ENCODE measurements at places on chromosomes 4 and X.
A peak's percentile ranks its signal among the peaks of the same experiment; 100 is the strongest.

- no peak for DNase-seq
Observed at GRCh38 chr4:104404361-104404760, 90.3 kb downstream of the CXXC4 start.

DNA sequence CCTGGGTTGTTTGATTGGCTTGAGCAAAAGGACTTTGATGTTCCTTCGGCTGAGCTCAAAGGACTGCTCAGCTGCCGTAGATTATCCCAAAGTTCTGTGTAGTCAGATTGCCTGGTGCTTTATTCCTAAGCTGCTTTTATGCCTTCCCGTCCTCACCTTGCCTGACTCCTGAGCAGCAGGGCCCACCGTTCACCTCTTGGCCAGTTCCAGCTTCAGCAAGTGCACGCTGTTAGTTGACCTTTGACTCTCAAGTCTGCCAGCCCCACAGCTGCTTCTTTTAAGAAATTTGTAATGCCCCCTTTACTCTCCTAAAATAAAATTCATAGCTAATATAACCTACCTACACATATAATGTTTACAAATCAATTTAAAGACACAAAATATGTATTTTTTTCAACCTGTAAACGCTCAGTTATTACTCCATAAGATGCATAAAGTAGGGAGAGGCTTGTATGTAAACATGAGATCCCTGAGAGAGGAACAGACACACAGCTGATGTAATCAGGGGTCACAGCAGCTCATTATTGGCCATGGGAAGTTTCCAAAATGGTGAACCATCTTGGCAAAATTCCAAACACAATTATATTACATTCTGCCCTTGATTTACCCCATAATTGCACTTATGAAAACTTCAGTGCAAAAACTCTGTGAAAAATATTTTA lies 28.6 kb downstream of the UCHL1 start:
- no peak for DNase-seq

- no peak for DNase-seq
Observed at GRCh38 chr4:8401665-8402064, 38.9 kb downstream of the ACOX3 start.

DNA sequence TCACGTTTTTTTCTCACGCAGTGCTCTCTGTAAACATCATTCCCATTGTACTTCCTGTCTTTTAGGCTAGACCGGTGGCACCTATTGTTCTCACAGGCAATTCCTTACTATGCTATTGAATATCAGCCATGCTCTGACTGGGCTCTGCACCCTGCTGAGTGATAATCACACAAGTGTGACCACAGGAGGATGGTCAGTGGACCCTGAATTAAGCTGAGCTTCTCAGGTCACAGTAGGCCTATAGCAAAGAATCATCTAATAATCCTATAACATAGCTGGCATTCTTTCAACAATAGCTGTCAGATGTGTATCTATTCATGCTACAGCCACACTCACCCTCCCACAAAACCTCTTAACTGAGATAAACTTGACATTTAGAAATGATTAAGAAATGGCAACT lies 2399.8 kb upstream of the TENM3 start:
- no peak for DNase-seq

- no peak for DNase-seq
Observed at GRCh38 chrX:68834371-68835103, 5.7 kb downstream of the EFNB1 start.

DNA sequence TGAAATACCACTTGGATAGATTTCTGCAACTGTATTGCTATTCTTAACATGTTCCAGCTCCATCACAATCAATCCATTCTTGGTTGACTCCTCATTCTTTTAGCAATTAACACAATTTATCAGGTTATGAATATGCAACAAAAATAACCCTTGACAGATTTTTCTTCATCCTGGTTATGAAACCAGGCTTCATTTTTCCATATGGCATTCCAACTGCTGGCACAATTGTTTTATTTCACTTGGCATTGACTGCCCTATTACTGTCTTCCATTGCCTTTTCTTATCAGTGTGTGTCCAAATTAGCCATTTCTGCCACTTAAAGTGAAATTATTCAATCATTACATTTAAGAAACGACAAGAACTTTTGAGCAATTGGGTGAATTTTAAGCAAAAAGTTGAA lies 388.8 kb upstream of the EPHA5 start:
- no peak for DNase-seq

- no peak for DNase-seq
Observed at GRCh38 chr4:81257816-81258215, 42.8 kb upstream of the PRKG2 start.

- no peak for DNase-seq
Observed at GRCh38 chr4:91345632-91346031, 958.1 kb upstream of the GRID2 start.

DNA sequence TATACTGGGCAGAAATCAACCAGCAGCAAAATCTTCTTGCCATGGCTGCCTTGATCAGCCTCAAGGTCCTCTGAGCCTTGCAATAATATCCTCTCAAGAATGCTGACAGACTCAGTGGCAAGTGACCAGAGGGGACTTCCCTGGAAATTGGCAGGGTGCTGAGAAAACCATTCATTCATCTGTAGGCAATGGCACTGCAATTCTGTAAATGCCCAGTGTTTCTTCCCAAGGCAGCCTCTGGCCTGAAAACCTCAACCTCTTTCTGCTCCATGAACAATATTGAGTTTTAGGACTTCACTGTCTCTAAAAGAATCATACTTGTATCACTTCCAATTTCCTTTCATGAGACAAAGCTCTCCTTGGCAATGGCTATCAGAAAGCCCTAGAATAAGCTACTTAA lies 754.3 kb upstream of the TENM3 start:
- no peak for DNase-seq

DNA sequence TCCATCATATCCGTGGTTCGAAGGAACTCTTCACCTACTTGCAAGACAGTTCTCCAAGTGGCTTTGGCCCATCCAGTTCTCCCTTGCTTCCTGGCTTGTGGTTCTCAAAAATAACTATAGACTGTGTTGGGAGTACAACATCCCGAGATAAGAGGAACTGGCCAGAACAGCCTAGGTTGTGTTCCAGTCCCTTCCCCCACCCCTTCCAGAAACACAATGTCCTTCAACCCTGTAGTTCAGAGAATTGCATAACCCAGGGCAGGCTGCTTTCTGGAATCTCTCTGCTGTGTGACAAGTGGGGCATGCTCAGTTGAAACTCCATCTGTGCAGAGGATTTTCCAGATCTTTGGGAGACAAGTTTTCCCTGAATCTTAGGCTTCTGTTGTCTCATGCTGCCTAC lies 206.5 kb downstream of the PCDH10 start:
- no peak for DNase-seq

DNA sequence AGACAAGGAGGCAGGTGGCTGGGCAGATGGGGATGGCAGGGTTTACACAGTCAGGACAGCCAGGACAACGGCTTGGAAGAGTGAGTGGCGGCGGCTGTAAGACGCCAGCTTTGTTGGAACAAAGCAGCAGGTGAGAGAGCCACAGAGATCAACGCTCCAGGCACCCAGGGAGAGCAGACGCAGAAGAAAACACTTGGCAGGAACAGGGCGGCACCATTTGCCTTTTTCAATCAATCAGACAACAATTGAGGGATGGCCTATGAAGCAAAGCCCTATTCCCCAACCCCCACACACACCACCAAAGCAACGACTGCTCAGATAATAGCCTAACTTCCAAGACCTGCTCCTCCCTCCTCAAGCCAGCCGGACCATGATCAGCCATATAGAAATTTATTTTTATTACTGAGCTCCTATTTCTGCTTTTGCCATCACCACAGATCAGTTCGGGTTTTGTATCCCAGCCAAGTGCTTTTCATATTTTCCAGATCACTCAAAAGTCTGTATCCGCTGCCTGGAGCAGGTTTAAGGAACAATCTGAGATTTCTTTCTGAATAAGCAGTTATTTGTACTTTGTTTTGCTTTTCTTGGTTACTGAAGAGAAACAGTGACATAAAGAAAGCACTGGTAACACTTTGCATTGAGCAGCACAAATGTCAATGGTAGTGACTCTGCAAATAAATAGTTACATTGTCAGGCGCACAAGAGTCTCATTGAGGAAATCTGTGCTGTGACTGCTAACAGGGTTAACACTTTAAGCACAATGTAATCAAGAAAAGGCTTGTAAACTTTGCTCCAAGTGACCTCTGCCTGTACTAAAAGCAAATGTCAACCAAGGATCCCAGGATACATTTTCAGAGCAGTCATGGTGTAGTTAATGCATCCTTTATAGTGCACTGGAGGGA lies 81.8 kb upstream of the RBPJ start:
- no peak for DNase-seq

DNA sequence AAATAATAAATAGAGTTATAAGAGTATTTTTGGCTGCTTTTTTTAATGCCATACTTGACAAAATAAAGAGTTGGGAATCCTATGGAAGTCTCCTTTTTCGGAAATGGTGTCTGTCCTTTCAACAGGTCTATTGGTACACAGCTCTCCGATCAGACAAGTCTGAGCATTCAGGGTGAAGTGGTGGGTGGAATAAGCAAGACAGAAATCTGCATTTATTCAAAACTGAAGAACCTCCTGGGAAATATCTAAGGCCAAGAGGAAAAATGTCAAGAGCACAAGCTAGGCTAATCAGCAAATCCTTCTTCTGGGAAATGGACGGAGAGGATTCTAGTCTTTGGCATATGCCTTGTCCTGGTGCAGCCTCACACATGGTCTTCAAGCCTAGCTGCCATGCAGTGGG lies 309.0 kb downstream of the CENPC start:
- DNase-seq, result no peak

- DNase-seq, result no peak
Observed at GRCh38 chr4:156969101-156969500, 2.5 kb downstream of the PDGFC start.

- no peak for DNase-seq
Observed at GRCh38 chr4:81213671-81214070, 1.4 kb downstream of the PRKG2 start.

DNA sequence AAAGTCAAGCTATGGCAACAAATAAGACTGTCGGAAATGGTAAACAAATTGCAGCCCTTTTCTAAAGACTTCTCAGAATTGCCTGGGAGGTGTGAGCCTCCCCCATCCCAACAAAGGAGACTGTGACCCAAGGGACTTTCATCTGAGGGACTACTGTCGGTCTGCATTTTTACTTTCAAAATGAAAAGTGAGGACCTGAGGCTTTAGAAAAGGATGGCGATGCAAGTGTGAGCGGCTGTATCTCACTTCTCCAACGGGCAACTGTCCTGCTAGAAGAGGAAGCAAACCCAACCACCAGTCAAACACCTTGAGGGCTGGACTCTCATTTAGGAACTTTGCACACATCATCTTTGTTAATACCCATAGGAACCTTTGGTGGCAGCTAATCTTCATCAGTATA lies 62.6 kb upstream of the CLNK start:
- no peak for DNase-seq

GRCh38 chrX:25049357-25049756 lies 33.6 kb upstream of the ARX start:
- no peak for DNase-seq

DNA sequence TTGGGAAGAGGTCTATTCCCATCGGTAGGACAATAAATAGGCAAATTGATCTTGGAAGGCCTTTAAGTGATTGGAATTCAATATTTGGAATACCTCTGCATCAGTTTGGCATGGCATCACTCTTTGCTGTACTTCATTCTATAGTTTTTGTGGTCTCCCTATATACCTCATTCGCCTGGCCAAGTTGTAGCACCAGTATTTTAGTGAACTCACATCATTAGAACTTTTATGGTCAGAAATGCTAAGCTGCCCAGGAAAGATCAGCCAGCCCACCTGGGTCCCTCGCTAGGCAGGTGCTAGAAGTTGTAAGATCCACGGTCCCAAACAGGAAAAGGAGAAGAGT lies 40.3 kb downstream of the ZCCHC13 start:
- no peak for DNase-seq

- no peak for DNase-seq
Observed at GRCh38 chrX:17706676-17707075, 30.6 kb upstream of the SCML1 start.

GRCh38 chrX:79065696-79066095 lies 78.8 kb upstream of the GPR174 start:
- DNase-seq, result no peak

GRCh38 chr4:151801547-151802516 lies 41.0 kb upstream of the GATB start:
- peak; percentile 64 for DNase-seq

DNA sequence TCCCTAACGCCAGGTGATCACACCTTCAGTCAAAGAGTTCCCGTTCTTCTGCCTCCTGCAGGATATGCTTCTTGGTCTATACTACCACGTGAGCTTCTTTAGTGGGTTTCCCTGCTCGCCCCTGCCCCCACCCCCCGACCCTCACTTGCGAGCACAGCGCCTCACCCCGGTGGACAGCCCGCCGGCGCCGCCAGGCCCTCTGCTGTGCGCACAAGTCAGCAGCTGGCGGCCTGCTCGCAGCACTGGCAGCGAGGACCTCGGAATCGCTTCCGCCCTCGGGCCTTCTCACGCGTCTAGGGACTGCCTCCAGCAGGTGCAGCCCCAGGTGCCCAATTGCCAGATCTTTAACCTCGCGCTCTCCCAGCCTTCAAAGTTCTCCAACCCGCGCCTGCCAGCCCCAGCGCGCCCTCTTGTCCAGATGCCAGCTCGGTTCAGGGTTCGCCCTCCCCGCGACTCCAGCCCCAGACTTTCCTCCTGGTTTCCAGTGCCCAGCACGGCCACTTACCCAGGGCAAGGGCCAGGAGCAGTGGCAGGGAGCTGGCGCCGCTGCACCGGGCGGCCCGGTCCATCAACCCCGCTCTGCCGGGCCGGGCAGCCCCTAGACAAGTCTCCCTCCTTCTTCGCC lies 454 bp downstream of the BTC start:
- DNase-seq, result no peak

- no peak for DNase-seq
Observed at GRCh38 chr4:1559896-1560650, 124.0 kb downstream of the FAM53A start.
